ENCODE measurements at places on chromosomes 4 and X.

GRCh38 chr4:119299260-119299671 is 22.7 kb downstream of the FABP2 start:
- no peak for DNase-seq

- no peak for DNase-seq
Observed at GRCh38 chr4:79170077-79170476, 155.8 kb downstream of the NAA11 start.

DNA sequence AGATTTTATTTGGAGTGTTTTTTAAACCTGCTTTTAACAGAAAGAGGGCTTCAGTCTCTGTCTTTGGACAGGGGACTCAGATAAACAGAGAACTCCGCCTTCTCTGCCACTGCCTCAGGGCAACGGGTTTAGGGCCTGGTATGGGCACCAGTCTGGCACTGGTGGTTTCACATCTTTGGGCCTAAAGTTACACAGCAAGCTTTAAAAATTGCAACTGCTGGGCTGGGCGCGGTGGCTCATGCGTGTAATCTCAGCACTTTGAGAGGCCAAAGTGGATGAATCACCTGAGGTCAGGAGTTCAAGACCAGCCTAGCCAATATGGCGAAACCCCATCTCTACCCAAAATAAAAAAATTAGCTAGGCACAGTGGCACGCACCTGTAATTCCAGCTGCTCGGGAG is 10.3 kb upstream of the NAT8L start:
- no peak for DNase-seq

DNA sequence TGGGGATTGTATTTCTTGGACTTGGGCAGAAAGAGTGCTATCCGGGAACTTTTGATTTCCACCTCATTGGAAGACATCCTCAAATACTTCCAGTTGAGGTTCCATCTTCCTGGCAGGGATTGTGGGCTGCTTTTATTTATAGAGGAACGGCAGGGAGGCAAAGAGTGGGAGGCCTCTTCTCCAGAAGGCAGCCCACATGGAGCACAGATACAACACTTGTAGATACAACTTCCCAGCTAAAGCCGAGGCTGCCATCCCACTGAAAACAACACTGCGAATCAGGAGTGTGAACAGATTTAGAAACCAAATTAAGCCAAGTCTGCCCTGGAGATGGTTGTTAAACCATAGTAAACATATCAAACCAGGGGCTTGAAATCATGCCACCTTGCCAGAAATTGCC is 212.8 kb upstream of the PPARGC1A start:
- DNase-seq = no peak

- no peak for DNase-seq
Observed at GRCh38 chr4:14023036-14023435, 395.5 kb upstream of the BOD1L1 start.
